ENCODE measurements at places on chromosomes 2 and 18.

DNA sequence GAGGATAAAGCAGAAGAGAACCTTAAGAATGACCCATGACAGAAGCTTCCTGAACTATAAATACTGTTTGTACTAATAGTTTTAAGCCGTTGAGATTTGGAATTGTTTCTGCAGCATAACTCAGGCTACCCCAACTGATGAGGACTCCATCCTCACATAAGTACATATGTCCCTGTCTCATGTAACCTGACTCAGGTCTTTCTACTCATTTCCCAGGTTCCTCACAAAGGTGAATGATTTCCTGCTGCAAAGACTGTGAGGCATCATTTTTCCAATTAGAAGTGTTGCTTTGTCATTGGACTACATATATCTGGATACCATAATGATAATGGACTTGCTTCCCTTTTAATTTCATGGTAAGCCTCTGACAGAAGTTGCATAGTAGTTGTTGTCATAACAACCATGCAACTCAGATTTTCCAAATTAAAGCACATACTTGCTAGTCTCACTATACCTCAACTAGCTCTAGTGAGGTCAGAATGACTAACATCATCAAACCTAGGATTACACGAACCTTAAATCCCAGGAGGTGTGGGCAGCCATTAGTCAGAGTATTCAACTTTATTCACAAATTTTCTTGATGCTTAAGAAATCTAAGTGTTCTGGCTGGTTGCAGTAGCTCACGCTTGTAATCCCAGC is 38.0 kb upstream of the NEDD4L start:
- no peak overlapping the region for H3K27ac ChIP-seq
- H3K4me3 ChIP-seq = no peak overlapping the region
- no peak for DNase-seq
- no peaks in the 10 kb centered on the region for H3K36me3 ChIP-seq

DNA sequence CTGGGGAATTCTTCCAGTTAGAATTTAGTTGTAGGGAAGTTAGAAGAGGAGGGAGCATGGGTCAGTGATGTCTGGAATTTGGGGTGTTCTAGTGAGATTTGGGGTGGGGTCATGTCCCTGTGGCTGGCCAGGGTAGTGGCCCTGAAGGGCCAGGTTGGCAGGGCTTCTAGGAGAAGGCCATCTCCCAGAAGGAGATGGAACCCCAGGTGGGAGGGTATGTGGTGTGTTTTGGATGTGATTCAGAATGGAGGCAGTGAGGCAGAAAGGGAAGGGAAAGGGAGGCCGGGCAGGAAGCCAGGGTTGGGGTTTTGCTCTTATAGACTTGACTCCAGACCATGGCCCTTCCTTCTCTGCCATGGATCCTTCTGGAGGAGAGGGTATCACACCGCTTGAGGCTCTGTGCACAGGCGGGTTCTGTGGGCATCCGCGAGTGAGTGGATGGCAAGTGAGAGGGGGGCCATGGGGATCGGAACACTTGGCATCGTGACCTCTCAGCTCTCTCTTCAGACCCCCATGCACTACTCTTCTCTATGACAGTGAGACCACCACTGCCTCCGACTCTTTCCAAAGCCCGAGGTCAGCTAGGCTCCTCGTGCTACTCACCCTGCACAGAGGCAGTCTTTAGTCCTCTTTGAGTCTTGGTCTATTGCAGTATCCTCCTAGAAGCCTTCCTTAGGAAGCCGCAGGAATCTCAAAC is 7.3 kb downstream of the GREB1 start:
- no peak for DNase-seq
- no peaks in the 10 kb centered on the region for H3K4me1 ChIP-seq
- peaks cover 45% of the 10 kb centered on the region for H3K27me3 ChIP-seq
- no peak overlapping the region for H3K4me3 ChIP-seq

- no peaks in the 10 kb centered on the region for H3K36me3 ChIP-seq
- H3K4me1 ChIP-seq = no peaks in the 10 kb centered on the region
- H3K27me3 ChIP-seq = no peaks in the 10 kb centered on the region
- H3K4me3 ChIP-seq = no peak overlapping the region
- H3K27ac ChIP-seq = no peak overlapping the region
- no peak for DNase-seq
Observed at GRCh38 chr18:51383711-51384110, 186.2 kb upstream of the MEX3C start.

DNA sequence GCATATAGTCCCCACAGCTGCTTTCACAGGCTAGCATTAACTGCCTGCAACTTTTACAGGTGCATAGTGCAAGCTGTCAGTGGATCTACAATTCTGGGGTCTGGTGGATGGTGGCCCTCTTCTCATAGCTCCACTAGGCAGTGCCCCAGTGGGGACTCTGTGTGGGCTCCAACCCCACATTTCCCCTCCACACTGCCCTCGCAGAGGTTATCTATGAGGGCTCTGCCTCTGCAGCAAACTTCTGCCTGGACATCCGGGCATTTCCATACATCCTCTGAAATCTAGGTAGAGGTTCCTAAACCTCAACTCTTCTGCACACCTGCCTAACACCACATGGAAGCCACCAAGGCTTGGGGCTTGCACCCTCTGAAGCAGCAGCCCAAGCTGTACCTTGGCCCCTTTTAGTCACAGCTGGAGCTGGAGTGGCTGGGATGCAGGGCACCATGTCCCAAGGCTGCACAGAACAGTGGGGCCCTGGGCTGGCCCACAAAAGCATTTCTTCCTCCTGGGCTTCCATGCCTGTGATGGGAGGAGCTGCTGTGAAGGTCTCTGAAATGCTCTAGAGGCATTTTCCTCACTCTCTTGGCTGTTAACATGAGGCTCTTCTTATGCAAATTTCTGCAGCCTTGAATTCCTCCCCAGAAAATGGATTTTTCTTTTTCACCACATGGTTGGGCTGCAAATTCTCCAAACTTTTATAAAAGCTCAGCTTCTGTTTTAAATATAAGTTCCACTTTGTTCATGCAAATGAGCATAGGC is 59.3 kb downstream of the KDM3A start:
- H3K27me3 ChIP-seq = no peaks in the 10 kb centered on the region
- no peaks in the 10 kb centered on the region for H3K36me3 ChIP-seq
- H3K27ac ChIP-seq = no peak overlapping the region
- H3K4me3 ChIP-seq = no peak overlapping the region
- DNase-seq = no peak

DNA sequence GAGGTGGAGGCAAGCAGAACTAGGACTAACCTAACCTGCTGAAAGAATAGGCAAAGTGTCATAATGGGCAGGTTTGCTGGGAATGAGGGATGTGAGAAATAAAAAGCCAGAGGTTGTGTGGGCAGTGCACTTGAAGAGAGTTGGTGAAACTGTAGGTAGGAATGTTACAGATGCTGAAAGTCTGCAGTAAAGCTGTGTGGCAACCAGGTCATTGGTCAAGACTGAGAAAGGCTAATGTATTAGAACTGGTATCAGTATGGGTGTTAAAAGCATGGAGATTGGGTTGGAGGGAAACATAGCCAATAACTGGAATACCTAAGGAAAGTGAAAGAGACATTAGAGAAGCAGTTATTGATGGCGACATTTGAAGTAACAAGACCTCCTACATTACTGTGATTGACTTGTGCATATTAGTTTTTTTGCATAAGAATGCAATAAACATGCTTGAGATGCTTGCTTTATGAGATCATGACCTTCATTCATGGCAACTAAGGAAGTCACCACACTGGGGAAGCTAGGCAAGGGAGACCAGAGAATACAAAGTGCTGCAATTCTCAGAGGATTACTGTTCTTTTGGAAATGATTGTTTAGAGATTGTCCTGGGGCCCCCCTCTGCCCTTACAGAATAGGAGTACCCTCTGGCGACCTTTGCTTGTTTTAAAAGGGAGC is 11.8 kb downstream of the GULP1 start:
- H3K4me3 ChIP-seq = no peak overlapping the region
- H3K27me3 ChIP-seq = no peaks in the 10 kb centered on the region
- H3K27ac ChIP-seq = no peak overlapping the region
- H3K36me3 ChIP-seq = no peaks in the 10 kb centered on the region
- DNase-seq = no peak
- no peaks in the 10 kb centered on the region for H3K4me1 ChIP-seq
